ENCODE measurements at places on chromosomes 3 and 15.

- no peak for DNase-seq
Measured at GRCh38 chr3:117480525-117480924, 770.9 kb downstream of the TUSC7 start.

DNA sequence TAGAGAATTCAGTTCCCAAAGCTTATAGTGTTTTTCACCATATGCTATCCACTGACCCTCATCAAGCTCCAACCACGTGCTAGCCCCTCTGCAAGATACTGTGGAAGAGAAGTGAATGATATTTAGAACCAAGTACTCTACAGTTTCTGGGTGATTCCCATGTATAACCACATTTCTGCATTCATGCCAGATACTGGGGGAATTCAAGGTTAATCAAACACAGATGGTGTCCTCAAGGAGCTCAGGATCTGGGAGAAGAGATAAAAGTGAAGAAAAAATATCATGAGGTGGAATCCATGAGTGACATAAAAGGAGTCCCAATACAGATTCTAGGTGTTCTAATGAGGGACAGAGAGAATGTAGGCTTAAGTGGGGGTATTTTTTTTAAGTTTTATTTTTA lies 195.8 kb downstream of the FHIT start:
- no peak for DNase-seq

DNA sequence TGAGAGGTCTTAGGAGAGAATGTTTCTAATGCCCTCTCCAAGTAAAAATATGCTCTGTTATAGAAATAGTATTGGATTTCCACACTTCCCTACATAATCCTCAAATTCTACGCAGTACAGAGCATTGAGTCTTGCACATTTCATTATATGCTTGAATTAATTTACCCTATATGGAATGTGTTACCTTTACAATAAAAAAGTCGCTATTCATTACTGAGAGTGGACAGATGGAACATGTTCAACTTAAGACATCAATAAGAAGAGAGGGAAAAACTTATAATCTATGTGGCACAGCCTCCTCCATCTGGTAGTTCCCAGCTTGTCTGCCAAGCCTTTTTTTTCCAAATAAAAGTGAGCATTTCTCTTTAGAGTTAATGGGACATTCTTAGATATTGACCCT lies 417.9 kb downstream of the MECOM start:
- DNase-seq = no peak

DNA sequence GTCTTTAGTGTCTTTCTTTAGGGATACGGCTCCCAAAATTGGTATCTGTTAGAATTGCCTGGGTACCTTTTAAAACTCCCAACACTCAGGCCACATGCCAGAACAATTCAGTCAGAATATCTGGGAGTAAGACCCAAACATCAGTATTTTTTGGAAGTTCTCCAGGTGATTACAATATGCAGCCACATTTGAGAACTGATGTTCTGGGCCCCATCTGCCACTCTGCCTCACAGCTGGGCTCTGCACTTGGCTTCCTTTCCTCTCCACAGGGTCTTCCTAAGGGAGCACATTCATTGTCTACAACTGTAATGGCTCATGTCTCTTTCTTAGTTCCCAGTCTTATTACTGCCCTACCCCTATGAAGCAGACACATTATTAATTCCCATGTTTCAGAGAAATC lies 394.5 kb downstream of the MFSD1 start:
- no peak for DNase-seq

DNA sequence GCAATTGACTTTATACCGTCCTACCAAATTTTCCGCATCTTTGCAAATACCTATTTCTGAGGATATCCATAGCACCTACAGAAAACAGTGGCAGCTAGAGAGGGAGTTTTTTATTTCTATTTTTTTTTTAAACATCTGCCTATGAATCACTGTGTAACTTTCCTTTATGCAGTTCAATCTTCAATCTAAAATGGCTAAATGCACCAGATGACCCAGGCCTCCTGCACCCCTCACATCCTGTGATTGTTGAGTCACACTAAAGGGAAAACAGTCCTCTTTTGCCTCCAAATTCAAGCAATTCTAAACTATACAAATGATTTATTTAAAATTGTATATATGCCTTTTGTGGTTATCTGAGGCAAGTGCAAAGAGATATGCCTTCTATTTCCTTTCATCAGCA lies 20.1 kb upstream of the BCL6 start:
- no peak for DNase-seq

DNA sequence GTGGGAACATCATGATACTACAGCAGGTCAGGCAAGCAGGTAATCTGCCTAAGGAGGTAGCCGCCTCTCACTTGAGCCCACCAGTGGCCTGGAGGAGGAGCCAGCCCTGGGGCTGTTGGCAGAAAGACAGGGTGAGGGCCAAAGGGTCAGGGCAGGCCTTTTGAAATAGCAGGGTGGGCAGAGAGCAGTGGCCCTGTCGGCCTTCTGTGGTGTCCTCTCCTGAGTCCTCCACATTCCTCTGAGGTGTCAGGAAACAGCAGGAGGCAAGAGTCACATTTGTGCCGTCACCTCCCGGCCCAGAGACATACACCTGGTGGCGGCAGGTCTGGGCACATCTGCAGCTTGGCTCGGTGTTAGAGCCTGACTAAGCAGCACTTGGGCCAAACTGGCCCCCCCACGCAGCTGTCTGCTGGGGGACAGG lies 3.9 kb upstream of the BNC1 start:
- DNase-seq = no peak

- no peak for DNase-seq
Measured at GRCh38 chr3:72523429-72524151, 324.7 kb downstream of the SHQ1 start.

DNA sequence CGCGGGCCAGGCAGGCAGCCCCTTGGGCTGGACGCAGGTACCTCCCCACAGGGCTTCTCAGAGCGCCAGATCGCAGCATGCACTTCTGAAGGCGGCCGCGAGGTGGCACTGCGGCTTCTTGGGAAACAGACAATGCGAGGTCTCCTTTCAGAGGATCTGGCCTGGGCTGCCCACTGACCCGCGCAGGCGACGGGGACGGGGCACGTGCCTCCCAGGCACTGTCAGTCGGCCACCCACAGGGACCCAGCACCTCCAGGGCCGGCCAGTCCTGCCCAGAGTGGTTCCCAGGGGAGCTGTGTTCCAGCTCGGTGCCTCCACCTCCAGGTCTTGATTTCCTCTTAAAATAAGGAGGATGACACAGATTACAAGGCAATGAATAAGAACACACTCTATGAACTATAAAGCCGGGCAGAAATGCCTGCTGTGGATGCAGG lies 24.4 kb upstream of the TXNRD3 start:
- DNase-seq = peak; percentile 46

- DNase-seq = no peak
Measured at GRCh38 chr3:56413911-56414310, 54.4 kb downstream of the ERC2 start.

- DNase-seq = no peak
Measured at GRCh38 chr3:70984776-70985482, 598.6 kb downstream of the FOXP1 start.

GRCh38 chr15:86829245-86829644 lies 749.6 kb downstream of the AGBL1 start:
- no peak for DNase-seq

DNA sequence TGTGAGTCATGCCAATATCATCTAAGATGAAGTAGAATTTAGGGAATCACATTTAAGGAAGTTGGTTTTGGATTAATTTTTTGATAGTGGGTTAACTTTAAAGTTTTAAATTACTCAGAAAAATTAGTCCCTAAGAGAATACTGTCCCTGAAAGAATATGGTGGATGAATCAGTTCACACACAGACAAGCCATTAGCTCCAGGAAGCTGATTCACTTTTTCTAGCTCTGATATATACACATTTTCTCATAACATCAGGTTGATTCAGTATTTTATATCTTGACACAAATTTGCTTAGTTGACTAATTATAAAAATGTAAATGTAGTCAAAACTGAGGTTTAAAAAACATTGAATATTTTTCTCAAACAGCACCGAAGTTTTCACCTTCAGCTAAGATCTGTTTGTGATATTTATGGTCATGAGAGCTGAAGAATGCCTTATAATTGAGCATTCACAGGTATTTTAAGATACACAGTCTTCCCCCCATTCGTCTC lies 55.1 kb downstream of the MYH15 start:
- no peak for DNase-seq

- no peak for DNase-seq
Measured at GRCh38 chr15:40032125-40032839, 6.7 kb downstream of the SRP14 start.

- peak; percentile 24 for DNase-seq
Measured at GRCh38 chr3:169149349-169149890, 514.1 kb downstream of the MECOM start.

- no peak for DNase-seq
Measured at GRCh38 chr3:17135696-17136095, 250.9 kb downstream of the PLCL2 start.

Measured in stimulated activated CD8-positive, alpha-beta memory T cell treated with anti-CD3 and anti-CD28 coated beads, Interleukin-4, amount 100 ng/mL, for 4 hours (primary cell).